ENCODE measurements at places on chromosomes 6 and 20.
A peak's percentile ranks its signal among the peaks of the same experiment; 100 is the strongest.

DNA sequence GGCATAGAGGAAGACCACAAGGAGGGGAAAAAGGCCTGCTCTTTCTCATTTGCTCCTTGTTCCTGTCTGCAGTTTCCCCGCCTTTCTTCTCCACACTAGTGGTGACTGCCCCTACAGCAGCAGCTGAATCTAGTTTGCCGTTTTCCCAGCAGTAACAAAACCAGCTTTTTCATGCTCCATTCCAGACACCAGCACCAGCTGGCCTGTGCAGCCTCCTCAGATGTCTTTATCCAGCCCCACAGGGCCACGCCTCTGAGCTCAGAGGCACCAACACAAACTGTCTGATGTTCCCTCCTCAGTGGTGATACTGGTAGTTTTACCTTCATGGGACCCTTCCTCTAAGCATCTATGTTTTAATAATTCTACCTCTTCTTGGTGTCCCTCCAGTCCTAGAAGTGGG, 70.4 kb upstream of the SLC24A3 start:
- H3K36me3 ChIP-seq, result no peaks in the 10 kb centered on the region
- no peaks in the 10 kb centered on the region for H3K27me3 ChIP-seq
- no peak for DNase-seq
- no peak overlapping the region for H3K27ac ChIP-seq
- no peaks in the 10 kb centered on the region for H3K4me1 ChIP-seq
- no peak overlapping the region for H3K4me3 ChIP-seq

GRCh38 chr6:26064619-26065257, 22.5 kb upstream of the HFE start:
- peak; percentile 75 for DNase-seq
- H3K27me3 ChIP-seq, result peaks cover 2% of the 10 kb centered on the region
- no peaks in the 10 kb centered on the region for H3K36me3 ChIP-seq
- H3K27ac ChIP-seq, result no peak overlapping the region
- peaks cover 6% of the 10 kb centered on the region for H3K4me1 ChIP-seq
- no peak overlapping the region for H3K4me3 ChIP-seq

GRCh38 chr6:79869184-79869583, 78.2 kb downstream of the ELOVL4 start:
- no peak for DNase-seq
- peaks cover 8% of the 10 kb centered on the region for H3K4me1 ChIP-seq
- H3K36me3 ChIP-seq, result no peaks in the 10 kb centered on the region
- no peak overlapping the region for H3K27ac ChIP-seq
- H3K27me3 ChIP-seq, result no peaks in the 10 kb centered on the region

- no peak overlapping the region for H3K4me3 ChIP-seq
- no peaks in the 10 kb centered on the region for H3K27me3 ChIP-seq
- H3K36me3 ChIP-seq, result no peaks in the 10 kb centered on the region
Measured at GRCh38 chr20:6506906-6507305, 260.6 kb upstream of the BMP2 start.

- H3K36me3 ChIP-seq, result no peaks in the 10 kb centered on the region
- peak; percentile 34 for DNase-seq
- peak overlapping the region; percentile 66 for H3K4me3 ChIP-seq
- peak overlapping the region; percentile 73 for H3K27ac ChIP-seq
- H3K27me3 ChIP-seq, result no peaks in the 10 kb centered on the region
Measured at GRCh38 chr6:20366082-20366830, 35.4 kb upstream of the E2F3 start.

GRCh38 chr6:73610444-73611275, 43.1 kb downstream of the SLC17A5 start:
- no peak overlapping the region for H3K4me3 ChIP-seq
- peak; percentile 56 for DNase-seq
- H3K27ac ChIP-seq, result no peak overlapping the region
- H3K4me1 ChIP-seq, result no peaks in the 10 kb centered on the region
- peaks cover 40% of the 10 kb centered on the region for H3K36me3 ChIP-seq

- H3K27me3 ChIP-seq, result no peaks in the 10 kb centered on the region
- no peak overlapping the region for H3K4me3 ChIP-seq
- H3K4me1 ChIP-seq, result no peaks in the 10 kb centered on the region
- H3K36me3 ChIP-seq, result no peaks in the 10 kb centered on the region
- DNase-seq, result no peak
Measured at GRCh38 chr20:40080041-40080652, 608.9 kb downstream of the MAFB start.

DNA sequence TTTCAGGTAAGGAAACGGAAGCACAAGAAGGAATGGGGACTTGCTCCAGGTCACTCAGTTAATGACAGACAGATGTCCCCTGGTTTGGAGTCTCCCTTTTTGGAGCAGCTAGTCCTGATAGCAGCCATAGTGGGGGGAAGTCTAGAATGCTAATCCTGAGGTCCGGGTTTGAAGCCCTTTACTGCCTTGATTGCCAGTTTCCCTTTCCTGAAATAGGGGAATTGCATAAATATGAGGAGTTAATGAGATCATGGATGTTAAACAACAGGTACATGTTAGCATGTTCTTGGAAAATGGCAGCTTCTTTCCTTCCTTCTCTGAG, 341 bp upstream of the TTPAL start:
- peaks cover 19% of the 10 kb centered on the region for H3K4me1 ChIP-seq
- H3K27me3 ChIP-seq, result no peaks in the 10 kb centered on the region
- peak overlapping the region; percentile 96 for H3K27ac ChIP-seq
- peak overlapping the region; percentile 92 for H3K4me3 ChIP-seq
- DNase-seq, result no peak

- H3K27ac ChIP-seq, result no peak overlapping the region
- no peaks in the 10 kb centered on the region for H3K4me1 ChIP-seq
- H3K36me3 ChIP-seq, result no peaks in the 10 kb centered on the region
- H3K27me3 ChIP-seq, result peaks cover 72% of the 10 kb centered on the region
Measured at GRCh38 chr6:10390495-10391298, 24.2 kb downstream of the TFAP2A start.

DNA sequence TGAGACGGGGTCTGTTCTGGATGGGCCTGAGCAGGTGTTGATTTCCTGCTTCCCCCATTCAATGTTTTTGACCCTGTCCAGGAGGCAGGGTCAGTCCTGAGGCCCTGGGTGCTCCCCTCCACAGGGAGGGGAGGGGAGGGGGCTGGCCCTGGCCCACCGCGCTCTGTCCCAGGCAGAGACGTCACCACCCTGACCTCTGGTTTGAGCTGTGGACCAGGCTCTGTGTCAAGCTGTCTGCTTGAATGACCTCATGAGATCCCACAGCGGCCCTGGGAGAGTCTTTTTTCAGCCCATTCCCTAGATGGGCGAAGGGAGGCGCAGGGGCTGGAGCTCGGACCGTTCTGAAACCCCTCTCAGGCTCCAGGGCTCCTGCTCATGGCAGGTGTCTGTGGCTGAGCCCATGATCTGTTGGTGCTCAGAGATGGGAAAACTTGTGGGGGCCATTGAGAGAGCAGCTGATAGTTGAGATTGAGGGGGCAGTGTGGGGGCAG, 8.9 kb upstream of the LKAAEAR1 start:
- H3K4me3 ChIP-seq, result no peak overlapping the region
- no peak for DNase-seq
- H3K4me1 ChIP-seq, result no peaks in the 10 kb centered on the region
- no peaks in the 10 kb centered on the region for H3K27me3 ChIP-seq

- H3K27me3 ChIP-seq, result no peaks in the 10 kb centered on the region
- no peak overlapping the region for H3K27ac ChIP-seq
- H3K4me1 ChIP-seq, result no peaks in the 10 kb centered on the region
- H3K36me3 ChIP-seq, result no peaks in the 10 kb centered on the region
- DNase-seq, result no peak
- no peak overlapping the region for H3K4me3 ChIP-seq
Measured at GRCh38 chr20:12030470-12030869, 112.8 kb downstream of the BTBD3 start.

- no peaks in the 10 kb centered on the region for H3K36me3 ChIP-seq
- no peak overlapping the region for H3K4me3 ChIP-seq
- H3K4me1 ChIP-seq, result peaks cover 14% of the 10 kb centered on the region
Measured at GRCh38 chr6:157023958-157024357, 246.8 kb downstream of the ARID1B start.

DNA sequence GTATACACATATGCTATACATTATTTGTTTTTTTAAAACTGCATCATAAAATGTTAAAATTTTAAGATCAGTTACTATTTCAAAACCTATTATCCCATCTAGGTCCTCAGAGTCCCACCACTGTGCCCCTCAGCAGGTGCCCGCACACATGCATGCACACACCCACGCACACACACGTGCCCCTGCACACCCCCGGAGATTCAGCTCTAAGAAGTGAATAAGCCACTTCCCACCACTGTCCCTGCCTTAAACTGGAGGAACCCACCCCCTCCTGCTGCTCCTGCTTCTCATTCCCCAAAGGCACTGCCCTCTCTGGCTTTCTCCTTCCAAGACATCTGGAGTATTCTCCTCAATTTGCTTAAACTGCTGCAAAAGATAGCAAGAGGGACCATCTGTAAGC, 5.4 kb upstream of the FAM210B start:
- no peak overlapping the region for H3K4me3 ChIP-seq
- H3K27me3 ChIP-seq, result peaks cover under 1% of the 10 kb centered on the region
- no peak for DNase-seq
- no peaks in the 10 kb centered on the region for H3K4me1 ChIP-seq

GRCh38 chr6:93418408-93419303, 703 bp downstream of the EPHA7 start:
- no peak overlapping the region for H3K4me3 ChIP-seq
- H3K36me3 ChIP-seq, result no peaks in the 10 kb centered on the region
- H3K4me1 ChIP-seq, result peaks cover 5% of the 10 kb centered on the region
- H3K27me3 ChIP-seq, result peaks cover 11% of the 10 kb centered on the region

GRCh38 chr20:41437836-41438235, 71.2 kb upstream of the EMILIN3 start:
- no peak for DNase-seq
- peaks cover 42% of the 10 kb centered on the region for H3K36me3 ChIP-seq
- no peak overlapping the region for H3K27ac ChIP-seq

DNA sequence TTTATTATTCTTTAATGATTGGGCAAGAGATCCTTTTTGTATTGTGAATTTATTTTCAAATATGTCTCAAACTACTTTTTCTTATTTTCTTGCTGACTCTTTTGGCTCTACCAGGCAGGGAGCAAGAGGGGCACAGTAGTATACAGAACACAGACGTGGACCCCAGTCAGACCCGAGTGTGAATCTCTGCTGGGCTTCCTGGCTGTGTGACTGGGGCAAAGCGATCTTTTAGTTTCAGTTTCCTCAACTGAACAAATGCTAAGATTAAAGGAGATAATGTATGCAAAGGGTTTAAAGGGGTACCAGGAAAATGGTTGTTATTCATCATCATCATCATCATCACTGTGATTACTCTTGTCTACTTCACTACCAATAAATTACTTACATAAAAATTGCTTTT, 317.5 kb downstream of the HIVEP2 start:
- no peaks in the 10 kb centered on the region for H3K27me3 ChIP-seq
- no peaks in the 10 kb centered on the region for H3K36me3 ChIP-seq
- H3K27ac ChIP-seq, result no peak overlapping the region
- H3K4me3 ChIP-seq, result peak overlapping the region; percentile 63

- no peaks in the 10 kb centered on the region for H3K27me3 ChIP-seq
- H3K36me3 ChIP-seq, result no peaks in the 10 kb centered on the region
- no peak for DNase-seq
- H3K4me3 ChIP-seq, result no peak overlapping the region
- H3K27ac ChIP-seq, result no peak overlapping the region
Measured at GRCh38 chr6:49646130-49646824, 9.6 kb upstream of the RHAG start.

DNA sequence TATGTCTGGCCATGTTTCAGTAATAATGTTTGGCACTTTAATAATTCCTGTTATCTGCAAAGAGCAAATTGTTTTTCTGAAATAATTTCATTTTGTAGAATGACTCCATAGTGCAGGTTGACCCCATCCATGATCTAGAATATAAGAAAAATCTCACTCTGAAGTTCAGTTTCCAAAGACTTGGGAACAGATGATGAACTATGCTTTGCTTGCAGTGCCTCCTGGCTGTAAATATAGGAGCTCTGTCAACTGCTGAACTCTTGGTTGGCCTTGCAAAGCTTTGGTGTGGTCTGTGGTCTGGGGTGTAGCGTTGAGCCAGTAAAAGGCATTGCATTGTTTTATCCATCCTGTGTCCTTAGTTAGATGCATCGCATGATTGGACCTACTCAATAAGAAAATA, 104.0 kb downstream of the PLCB4 start:
- no peaks in the 10 kb centered on the region for H3K27me3 ChIP-seq
- H3K27ac ChIP-seq, result no peak overlapping the region
- no peaks in the 10 kb centered on the region for H3K4me1 ChIP-seq
- no peaks in the 10 kb centered on the region for H3K36me3 ChIP-seq
- no peak for DNase-seq
- no peak overlapping the region for H3K4me3 ChIP-seq

DNA sequence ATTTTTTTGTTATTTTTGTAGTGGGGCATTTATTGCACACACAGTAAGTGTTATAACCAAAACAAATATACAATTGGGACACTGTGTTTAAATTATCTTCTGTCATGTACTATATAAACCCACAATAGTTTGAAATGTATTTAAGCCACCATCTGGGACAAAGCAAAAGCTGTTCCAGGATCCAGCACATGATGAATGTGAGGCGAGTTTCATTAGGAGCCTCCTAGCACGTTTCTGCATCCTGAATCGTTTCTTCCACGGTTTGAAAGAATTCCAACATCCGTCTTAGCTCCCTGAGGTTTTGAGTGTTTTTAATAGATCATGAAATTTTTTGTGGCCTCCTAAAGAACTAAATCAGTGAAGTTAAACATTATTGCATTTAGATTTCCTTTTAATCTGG, 65.8 kb downstream of the EYA4 start:
- H3K27ac ChIP-seq, result no peak overlapping the region
- H3K27me3 ChIP-seq, result no peaks in the 10 kb centered on the region
- no peak overlapping the region for H3K4me3 ChIP-seq
- DNase-seq, result no peak
- no peaks in the 10 kb centered on the region for H3K36me3 ChIP-seq
- H3K4me1 ChIP-seq, result no peaks in the 10 kb centered on the region

DNA sequence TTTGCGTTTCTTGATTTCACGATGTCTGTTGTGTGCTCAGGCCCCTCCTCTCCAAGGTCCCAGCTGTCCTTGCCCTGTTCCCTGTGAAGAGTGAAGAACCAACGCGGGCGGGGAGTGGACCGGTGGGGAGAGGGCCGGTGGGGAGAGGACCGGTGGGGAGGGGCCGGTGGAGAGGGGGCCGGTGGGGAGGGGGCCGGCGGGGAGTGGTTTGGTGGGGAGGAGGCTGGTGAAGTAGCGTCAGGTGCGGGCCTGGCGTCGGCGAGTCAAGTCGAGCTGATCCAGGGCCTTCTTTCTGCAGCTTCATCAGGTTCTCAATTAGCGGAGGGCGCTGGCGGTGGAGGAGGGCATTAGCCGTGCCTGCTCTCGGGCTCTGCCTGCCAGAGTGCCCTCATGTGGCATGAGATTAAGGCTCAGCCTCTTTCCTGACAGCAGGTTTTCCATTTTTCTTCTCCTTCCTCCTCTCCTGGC, 21.2 kb upstream of the BHLHE23 start:
- peaks cover 3% of the 10 kb centered on the region for H3K27me3 ChIP-seq
- H3K4me3 ChIP-seq, result no peak overlapping the region
- no peak overlapping the region for H3K27ac ChIP-seq
- peak; percentile 42 for DNase-seq
